ENCODE measurements at places on chromosomes 11 and 22.

GRCh38 chr11:2437516-2437915, 6.8 kb downstream of the TRPM5 start:
- DNase-seq = no peak

GRCh38 chr11:1750481-1750839, at the start of gene IFITM10:
TSS of gene IFITM10 (minus strand) at chr11:1750595. CDS start at chr11:1750442, 153 bp downstream.
- no peak for DNase-seq

- no peak for DNase-seq
Measured at GRCh38 chr11:116334596-116334995, 438.2 kb downstream of the BUD13 start.

DNA sequence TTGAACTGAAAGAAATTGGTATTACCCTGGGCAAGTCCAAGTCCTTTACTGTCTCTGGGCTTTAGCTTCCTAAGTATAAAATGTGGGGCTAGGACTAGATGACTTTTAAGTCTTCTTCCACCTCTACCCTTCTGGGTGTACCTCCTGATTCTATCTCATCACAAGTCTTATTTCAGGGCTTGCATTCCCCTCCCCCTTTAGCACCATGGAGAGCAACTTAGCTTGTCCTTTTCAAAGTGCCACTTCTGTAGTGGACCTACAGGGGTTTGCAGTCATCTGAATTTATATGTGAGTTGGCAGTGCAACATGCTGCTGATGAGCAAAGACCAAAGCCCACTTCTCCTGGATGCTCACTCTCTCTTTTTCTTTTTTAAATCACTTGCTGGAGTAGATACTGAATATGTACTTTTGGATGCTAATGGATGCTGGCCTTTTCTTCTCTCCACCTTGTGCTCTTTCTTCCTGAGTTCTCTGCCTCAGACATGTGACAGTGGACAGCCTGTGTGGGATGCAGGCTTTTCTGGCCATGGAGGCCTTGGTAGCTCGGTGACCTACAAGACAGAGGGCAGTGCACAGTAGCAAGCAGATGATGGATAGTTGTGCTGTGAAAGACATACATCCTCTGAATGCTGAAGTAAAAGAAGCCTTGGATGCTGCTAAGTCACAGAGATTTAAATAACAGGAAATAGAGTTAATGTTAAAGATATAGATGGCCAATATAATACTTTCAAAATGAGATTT, 185.0 kb downstream of the NELL1 start:
- no peak for DNase-seq

DNA sequence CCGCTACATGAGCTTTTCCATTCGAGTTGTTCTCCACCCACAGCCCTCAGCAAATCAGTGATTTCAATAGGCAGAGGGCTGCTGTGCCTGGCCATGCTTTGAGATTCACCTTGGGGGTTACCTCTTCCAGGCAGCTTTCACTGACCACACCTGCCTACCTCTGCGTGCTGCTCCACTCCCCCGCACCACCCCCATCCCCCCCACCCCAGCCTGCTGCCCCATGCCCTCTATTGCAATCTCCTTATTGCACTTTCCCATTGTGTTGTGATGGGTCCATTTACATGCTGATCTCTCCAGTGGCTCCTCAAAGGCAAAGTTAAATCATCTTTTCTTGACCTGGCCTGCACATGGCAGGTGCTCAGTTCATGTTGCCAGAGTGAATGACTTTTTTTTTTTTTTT, 18.0 kb upstream of the POLA2 start:
- DNase-seq = no peak

DNA sequence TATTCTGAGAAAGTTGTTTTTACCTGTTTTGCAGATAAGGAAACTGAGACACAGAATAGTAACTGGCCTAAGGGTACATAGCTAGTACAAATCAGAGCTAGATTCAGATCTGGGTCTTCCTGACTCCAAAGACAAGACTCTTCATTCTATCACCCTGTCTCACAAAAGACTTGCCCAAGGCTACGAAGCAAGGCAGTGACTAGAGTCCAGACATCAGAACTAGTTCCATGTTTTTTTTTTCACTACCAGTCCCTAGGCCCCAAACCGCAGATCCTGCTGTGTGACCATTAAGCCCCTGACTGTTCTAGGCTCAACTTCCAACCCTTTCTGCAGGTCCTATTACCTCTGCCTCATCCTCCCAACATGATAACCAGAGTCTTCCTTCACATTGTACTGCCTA, 1.5 kb downstream of the BACE1-AS start:
- DNase-seq = no peak

DNA sequence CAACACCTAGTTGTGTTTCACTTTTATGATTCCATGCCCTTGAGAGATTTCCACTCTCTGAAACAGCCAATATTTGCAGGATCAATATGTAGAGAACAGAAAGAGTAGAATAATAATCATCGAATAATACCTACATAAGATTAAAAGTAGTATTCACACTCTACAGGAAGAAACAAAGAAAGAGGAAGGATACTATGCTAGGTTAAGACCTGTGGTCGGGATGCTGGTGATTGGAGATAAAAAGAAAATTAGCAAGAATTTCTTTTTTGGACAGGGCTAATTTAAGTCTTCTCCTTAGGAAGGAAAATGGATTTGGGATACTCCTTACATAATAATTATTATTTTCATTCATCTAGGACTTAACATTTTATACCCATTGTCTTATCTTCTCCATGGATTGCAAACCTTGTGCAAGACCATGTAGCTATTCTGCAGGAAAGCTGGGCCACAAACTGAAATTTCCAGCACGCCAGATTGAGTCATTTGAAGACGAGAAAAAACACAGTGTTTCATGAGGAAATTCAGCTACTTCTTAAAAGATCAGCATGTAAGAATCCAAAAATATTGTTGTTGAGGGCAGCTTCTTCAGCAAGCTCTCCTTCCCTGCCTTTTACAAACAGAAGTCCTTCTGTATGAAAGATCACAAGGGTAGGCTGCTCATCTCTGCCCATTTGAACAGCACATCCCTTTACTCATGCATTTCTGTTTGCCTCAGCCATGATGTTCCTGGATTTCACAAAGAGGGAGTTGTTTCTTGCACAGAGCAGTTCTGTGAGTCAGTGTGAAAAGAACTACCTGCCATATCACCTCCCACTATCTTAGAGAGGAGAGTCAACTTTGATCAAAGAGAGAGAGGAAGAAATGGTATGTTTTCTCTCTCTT, 90.7 kb downstream of the FAM76B start:
- DNase-seq = no peak

DNA sequence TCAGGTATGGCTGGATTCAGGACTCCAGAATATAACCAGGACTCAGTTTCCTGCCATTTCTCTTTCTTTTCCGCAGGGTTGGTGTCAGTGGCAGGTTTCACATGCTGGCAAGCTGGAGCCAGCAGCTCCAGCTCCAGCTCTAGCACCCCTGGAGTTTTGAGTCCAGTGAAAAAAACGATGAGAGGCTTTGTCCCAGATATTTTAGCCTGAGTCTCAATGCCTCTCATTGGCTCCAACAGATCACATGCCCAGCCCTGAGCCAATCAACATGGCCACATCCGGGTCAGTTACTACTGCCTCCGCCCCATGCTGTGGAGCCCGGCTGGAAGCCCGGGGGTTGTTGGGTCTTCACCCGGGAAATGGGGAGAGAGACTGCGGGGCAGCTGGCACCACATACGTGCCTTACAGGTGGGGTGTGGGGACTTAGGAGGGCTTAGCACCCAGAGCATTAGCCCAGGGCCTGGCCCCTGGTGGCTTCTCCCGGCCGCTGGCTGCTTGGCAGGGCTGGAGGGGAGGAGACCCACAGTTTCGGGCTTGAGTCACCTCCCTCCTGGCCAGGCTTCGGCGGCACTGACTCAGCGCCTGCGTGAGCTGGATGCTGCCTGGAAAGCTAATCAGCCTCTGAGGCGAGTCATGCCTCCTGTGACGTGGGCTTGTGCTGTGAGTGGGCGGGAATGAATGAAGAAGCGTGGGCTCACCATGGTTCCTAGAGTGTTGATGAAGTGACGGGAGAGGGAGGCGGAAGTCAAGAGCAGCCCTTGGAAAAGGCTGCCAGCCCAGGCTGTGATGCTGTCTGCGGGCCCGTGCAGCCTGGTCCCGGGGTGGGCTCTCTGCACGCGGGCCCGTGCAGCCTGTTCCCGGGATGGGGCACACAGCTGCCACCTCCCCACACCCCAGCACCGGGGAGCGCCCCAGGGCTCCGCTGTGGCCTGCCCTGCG, 15.3 kb upstream of the MRTFA start:
- DNase-seq = peak; percentile 59

DNA sequence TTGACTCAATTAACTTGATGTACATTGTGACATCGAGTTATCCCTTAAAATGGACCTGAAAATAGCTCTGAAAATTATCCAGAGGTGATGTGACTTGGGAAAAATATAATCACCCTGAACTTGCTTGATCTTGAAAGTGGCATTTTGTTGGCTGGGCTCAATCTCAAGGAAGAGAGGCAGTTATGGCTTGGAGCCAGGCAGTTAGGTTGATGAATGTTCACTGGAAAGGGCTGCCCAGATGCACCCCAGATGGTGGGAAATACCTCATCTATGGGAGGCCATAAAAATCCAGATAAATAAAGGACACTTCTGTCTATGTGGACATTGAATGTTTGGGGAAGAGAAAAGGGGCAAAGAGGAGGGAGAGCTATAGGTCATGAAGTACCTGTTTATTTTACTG, 55.7 kb upstream of the OR5AN1 start:
- DNase-seq = no peak

DNA sequence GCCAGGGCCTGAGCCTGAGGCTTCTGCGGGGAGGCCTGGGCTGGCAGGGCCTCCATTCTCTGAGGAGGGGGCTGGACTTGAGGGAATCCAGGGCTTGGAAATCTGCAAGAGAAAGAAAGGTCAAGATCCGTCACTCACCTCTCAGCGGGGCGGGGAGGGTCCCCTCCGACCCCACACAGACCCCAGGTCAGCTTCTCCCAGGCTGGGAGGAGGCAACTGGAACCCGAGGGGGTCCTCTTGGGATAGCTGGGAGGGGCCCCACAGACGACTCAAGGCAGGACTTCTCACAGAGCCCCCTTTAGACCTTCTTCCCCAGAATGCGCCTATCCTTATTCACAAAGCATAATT, 11.0 kb downstream of the TNKS1BP1 start:
- DNase-seq = no peak

DNA sequence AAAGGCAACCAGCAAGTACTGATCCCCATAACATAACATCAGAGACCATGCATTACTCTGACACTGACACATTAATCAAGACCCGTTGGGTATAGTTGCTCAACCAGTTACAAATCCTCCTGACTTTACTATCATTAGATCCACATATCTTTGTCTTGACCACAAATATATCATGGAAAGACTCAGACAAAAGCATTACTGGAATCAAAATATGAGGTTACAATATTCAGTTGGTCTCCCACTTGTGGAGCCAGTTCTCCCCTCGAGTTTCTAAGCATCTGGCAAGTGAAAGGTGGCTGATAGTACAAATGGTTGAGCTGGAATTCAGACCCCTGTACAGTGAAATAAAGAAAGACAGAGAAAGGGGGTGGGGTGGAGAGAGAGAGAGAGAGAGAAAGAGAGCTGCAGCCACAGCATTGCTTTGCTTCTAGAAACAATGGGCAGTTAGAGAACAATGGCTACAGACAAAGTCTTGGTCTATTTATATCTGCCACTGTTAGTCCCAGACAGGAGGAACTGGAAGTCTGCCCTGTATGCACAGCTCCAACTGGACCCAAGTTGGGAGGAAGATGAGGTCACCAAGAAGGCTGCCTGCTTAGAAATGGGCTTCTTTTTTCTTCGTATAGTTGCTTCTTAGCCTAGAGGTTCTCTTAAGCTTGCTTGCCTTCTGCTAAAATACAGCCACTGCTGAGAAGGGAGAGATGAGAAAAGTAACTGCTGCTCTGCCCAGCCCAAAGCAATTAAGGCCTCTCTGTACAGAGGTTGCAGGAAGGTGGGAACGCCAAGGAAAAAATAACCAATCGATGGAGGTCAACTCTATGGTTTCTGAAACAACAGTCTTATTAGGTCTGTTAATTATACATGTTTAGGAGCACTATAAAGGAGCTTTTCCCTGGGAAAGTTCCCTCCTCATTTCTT, 85.5 kb downstream of the ETS1 start:
- no peak for DNase-seq

All from T follicular helper cell (primary cell).